ENCODE measurements at places on chromosomes 7 and 10. TPM values are rescaled to one million over a fixed set of nuclear protein-coding genes. Genes with fewer than 3 reads are reported as not detected.

- DNase-seq: peak; percentile 40
Measured at GRCh38 chr7:56092789-56093531, at the start of gene PHKG1. Gene PHKG1, minus strand, starts transcription at chr7:56092952. Its CDS starts 4,011 bp downstream, at chr7:56088941.

IFIT2 gene
- polyA plus RNA-seq: 0.10 TPM

GRCh38 chr10:16049782-16050181 lies 189.5 kb upstream of the MINDY3 start:
- DNase-seq: no peak

DNA sequence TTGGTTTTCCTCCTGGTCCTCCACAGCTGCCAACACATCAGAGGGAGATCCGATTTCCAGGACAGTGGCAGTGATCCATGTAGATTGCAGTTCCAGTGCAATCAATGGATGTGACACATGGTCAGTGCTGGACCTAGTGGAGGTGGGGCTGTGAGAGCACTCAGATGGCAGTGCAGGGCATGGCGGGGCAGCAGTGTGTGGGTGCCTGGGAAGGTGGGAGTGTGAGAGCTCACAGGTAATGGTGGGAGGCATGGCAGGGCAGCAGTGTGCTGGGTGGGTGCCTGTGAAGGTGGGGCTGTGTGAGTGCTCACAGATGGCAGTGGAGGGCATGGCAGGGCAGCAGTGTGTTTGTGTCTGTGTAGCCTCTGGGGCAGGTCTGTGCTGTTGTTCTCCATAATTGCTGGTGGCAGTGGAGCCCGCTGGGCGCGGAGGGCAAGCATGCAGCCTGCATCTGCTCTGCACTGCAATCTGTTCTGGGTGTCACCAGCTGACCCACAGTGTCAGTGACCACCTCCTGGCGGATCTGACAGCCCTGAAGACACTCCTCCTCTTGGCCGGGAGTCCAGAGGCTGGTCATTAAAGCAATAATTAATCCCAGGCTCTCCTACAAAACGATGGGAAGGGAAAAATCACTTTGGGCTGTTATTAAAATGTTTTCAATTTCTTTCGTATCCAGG lies 8.6 kb upstream of the ADARB2 start:
- no peak for DNase-seq

- no peak for DNase-seq
Measured at GRCh38 chr10:115427611-115428010, 334.4 kb downstream of the ATRNL1 start.

TIMM23 gene
- polyA plus RNA-seq: 218 TPM

DNA sequence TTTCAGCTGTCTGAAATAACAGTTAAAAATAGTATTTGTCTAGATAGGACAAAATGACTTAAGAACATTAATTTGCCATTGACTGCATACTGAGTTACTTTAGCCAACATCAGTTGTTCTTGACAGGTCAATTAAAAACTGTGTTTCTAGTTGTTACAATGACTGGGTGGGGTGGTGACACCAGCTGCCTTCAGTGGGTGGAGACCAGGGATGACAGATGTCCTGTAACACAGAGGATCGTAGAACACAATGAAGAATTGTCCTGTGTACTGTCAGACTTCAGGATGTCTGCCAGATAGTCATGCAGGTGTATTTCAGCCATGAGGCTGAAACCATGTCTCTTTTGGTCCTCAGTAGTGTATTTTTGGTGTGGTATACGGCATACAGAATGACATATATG lies 24.4 kb downstream of the TRUB1 start:
- no peak for DNase-seq

DNA sequence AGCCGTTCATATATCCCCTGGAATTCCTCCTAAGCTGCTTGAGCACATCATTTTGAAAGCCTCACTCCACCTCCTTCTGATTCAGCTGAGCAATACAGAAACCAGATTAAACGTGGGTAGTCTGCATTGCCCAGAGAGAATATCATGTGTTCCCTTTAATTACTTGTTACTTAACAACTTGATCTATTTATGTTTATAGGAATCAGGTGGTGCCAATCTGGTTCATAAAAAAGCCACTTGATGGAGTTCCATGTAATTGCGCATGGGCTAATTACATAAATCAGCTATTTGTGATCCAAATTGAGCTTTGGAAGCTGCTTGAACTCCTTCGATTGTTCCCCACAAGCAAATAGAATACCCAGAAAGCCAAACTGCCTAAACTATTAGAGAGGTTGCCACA lies 114.7 kb upstream of the ADCY1 start:
- no peak for DNase-seq

DNA sequence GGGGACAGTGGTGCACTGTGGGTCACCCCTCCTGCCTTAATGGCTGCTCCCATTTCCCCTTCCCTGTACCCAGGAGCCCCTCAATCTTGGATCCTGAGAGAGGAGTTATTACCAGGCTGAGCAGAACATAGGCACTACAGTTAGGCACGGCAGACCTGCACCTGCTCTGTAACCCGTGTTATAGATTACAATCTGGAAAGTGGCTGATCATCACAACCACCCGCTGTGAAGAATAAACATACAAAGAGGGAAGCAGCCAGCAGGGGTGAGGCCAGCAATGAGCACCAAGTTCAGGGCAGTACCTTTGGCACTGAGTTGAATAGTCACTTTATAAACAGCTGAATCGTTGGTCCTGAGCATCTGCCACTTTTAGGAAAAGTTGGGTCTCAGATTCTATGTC lies 1.7 kb downstream of the CDHR1 start:
- DNase-seq: no peak

DNA sequence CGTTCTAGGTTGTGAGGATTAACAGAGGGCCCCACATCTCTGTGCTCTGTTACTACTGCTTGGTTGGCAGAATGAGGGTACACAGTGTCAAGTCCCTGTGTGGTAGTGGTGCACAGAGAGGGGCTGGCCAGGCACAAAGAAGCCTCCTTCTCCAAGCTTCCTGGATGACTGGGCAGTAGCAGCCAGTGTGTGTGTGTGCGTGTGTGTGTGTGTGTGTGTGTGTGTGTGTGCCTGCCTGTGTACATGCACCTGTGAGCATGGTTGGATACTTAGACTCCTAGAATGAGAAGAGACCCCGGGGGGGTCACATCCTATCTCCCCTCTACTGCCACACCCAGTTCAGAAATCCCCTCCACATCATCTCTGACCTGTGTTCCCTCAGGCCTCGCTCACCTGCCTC lies 146.7 kb upstream of the UNC5B start:
- DNase-seq: no peak

PAX4 gene
- not detected for polyA plus RNA-seq

EBLN1 gene
- not detected for polyA plus RNA-seq

LIPF gene
- not detected for polyA plus RNA-seq

DNA sequence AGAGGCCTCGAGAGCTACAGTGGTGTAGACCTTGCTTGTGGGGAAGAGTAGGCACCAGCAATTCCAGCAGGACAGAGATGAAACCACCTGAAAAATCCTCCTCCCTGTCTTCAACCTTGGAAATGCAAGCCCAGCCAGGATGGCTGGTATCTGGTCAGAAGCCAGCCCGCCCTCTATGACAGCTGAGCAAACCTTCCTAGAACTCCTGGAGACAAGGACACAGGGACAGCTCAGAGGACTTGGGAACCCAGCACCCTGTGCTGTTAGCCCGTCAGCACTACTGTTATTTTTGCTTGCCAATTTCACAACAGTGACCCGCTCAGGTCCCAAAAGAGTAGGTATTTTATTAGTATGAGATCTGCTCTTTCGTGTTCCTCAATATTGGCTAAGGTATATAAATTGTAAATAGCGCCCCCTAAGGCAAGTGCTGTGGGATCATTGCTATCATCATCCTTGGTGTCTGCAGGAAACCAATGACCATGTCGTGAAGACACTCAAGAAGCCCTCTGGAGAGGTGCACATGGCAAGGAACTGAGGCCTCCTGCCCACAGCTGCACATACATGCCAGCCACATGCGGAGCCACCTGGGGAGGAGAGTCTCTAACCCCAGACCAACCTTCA lies 156.5 kb upstream of the CHST15 start:
- peak; percentile 76 for DNase-seq

GRCh38 chr7:31892099-31892829 lies 177.9 kb downstream of the PDE1C start:
- no peak for DNase-seq

GRCh38 chr10:3135006-3135405 lies 37.6 kb downstream of the PITRM1 start:
- no peak for DNase-seq

GJC3 gene
- polyA plus RNA-seq: 3.8 TPM

GPC2 gene
- 9.8 TPM for polyA plus RNA-seq

GFRA1 gene
- 1.2 TPM for polyA plus RNA-seq

DNA sequence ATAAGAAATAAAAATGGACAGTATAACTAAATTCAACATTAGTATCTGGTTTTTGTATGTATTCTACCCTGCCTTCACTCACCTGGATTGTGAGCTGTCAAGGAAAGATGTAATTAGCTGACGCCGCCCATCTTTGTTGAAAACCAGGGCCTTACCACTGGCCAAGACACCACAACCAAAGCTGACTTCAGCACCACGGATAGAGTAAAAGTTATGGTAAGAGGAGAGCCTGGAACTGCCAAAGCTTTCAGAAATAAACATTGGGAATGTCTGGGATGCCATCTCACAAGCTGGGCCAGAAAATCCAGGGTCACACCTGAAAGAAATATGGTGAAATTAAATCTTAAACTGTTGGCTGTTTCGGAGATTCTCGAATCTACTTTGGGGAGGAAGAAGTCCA lies 190.1 kb upstream of the SLC26A5 start:
- DNase-seq: peak; percentile 70

PNLIPRP1 gene
- polyA plus RNA-seq: not detected

CSGALNACT2 gene
- polyA plus RNA-seq: 2.4 TPM

GRCh38 chr10:91689731-91690168 lies 56.9 kb upstream of the PPP1R3C start:
- peak; percentile 7 for DNase-seq

CYCS gene
- 385 TPM for polyA plus RNA-seq

GRCh38 chr7:102047-102711 lies 90.2 kb upstream of the FAM20C start:
- no peak for DNase-seq

CALML3 gene
- not detected for polyA plus RNA-seq

- no peak for DNase-seq
Measured at GRCh38 chr10:60778971-60779796, 906 bp downstream of the CDK1 start.

OGDHL gene
- 7.2 TPM for polyA plus RNA-seq

GRCh38 chr10:1268831-1269230 lies 212.6 kb downstream of the WDR37 start:
- peak; percentile 21 for DNase-seq

DNA sequence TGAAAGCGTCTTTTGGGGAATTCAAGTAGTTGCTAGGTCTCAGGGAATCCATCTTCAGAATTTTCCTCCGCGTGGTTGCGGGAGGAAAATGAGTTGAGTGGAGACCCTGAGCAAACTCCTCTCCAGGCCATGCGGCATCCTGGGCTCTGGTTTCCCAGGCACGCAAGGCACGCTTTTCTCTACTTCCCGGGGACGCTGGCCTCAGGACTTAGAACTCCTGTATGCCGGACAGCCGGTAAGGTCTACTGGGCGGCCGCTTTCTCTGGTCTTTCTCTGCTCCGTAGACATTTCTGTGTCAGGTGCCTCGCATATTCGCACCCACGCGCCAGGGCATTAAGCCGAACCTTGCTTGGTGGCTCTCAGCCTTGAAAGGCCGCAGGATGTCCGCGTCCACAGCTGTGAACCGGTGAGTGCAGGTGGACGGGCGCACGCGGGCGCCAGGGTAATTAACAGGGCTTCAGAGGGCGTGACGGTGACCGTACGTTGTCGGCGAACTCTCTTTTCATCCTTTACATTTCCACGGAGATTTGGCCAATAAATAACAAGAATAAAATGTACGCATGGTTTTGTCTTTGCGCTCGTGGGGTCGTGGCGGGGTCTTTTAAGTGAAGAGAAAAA lies 992 bp upstream of the RBM20 start:
- peak; percentile 80 for DNase-seq

DNA sequence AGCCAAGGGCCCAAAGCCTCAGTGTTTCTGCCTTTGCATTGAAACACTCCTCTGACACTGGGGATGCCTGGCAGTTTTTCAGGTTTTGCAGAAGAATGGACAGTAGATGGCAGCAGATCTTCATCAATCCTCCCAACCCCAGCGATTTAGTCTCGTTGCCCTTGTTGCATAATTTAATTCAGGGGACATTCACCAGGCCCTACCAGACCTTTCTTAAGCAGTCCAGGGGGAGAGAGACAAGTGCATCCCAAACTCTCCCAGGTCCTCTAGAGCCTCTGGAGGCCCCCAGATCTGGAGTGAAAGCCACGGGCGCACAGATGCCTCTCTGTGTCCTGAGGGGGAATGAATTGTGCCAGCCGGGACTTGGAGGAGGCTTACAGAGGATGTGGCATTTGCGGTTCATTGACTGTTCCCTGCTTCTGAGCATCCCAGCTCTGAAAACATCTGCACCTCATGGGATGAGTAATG lies 29.6 kb downstream of the MINDY4 start:
- peak; percentile 85 for DNase-seq

GRCh38 chr10:46560381-46560780 lies 3.9 kb upstream of the GPRIN2 start:
- no peak for DNase-seq

DNA sequence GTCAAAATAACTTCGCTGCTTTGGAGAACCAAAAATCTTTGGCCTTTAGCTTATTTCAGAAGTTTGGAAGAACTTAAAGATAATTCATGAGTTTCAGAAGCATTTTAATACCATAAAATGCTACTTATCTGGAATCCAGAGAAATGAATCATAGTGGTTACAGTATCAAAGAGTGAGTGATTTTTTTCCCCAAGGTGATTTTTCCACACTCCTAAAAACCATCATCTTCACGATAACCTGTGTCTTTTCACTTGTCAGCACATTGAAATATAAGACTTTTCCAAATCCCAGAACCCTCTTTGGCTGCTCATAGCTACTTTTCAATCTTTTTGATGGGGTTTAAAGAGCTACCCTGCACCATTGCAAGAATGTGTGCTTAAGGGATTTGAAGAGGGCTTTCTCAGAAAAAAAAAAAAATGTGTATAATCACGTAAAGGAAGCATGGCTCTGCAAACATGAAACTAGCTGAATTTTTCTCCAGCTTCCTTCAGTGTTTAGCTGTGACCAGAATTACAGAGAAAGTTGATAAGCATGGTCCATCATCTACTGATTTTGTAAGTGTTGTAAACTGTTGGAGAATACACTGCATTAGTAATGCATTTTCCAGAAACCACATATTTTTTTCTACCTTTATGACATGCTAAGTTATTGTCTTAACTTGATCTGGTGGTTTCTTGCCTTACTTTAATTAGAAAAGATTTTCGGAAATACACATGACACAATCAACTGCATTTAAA lies 134.9 kb downstream of the BICC1 start:
- DNase-seq: no peak
